ENCODE measurements at places on chromosomes 1 and 21. TPM values are rescaled to one million over a fixed set of nuclear protein-coding genes. Genes with fewer than 3 reads are reported as not detected.

DNA sequence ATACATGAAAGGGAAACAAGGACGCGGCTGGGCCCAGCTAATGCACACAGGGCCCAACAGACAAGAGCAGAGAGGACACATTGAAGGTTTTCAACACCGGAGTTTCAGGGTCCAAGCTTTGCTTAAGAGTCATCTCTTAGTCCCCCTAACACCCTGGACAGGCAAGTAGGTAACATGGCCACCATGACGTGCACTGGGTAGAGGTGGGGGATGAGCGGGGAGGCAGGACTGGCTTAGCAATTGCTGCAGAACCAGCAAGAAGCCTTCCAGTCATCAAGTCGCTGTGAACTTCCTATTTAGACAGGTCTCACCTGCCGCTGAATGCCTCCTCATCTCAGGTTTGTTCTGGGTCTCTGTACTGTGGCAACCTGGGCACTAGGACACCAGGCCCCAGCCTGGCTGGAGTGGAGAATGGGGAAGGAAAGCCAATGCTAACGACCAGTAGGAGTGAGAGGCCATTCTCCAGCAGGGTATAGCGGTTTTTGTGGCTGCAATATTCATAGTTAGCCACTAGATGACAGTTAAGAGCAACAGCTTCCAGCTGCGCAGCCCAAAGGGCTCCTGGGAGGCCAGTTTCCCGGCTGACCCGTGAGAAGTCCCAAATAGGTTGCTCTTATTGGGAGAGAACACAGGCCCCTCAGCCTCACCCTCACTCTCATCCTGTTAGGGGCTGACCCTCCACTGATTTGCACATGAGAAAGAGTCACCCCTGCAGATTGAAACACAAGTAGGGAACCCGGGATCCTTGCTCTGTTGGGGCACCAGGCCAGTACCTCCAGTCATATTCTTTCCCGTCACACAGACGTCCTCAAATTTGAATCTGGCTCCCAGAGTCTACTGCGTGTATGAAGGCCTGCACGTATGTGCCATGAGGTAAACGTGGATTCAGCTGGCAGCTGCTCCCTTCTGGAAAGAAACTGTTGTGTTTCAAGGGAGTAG, 6.0 kb upstream of the PIGC start:
- DNase-seq = peak; percentile 68

DNA sequence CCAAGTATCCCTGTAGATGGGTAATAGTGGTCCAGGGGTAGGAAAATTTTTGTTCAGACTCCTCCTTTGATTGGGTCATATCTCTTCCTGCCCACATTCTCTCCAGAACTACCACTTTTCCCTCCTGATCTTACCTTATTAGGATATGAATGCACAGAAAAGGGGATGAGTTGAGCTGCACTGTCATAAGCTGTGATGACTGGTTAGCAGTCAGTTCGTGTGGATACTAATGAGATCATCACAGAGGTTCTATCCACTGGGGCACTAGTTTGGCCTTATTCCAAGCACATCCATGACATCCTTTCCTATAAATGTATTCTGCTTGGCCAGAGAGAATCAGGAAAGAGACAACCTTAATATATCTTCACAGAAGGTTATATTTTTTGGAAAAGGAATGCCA, 22.1 kb upstream of the TBX15 start:
- peak; percentile 30 for DNase-seq

GRCh38 chr1:239872626-239873025, 219.1 kb upstream of the FMN2 start:
- DNase-seq = no peak

DNA sequence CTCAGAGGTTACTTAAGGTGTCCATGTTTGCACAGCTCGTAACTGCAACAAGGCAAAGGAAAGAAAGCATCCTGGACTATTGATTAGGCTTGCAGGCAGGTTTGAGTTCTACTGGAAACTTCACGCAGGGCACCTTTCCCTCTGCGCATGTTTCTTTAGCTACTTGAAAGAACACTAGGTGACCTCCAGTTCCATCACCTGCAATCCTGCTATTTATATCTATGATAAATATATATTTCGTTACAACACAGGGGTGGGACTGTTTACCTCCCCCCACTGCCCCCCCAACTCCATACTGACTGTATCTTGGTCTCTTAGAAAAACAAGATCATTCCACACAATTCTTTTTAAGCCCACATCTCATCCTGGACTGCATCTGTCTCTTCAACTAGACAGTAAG, 12.1 kb downstream of the SSBP3 start:
- no peak for DNase-seq

DNA sequence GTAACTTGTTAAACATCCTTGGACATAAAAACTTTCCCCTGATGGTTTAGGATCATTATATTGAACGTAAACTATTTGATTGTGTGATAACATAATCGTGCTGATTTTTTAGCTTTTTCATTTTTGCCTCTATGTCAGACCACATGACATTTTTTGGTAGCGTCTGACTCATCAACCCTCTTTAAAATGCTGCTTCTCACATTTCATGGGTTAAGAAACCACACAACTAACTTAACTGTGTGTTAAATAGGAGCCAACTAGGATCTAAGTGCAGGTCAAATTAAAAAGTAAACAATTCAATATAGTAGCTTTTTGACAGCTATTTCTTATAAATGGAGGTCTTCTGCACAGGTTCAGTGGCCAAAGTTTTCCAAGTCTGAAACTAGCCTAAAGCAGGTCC, 9.8 kb downstream of the BTG3 start:
- DNase-seq = peak; percentile 49

DNA sequence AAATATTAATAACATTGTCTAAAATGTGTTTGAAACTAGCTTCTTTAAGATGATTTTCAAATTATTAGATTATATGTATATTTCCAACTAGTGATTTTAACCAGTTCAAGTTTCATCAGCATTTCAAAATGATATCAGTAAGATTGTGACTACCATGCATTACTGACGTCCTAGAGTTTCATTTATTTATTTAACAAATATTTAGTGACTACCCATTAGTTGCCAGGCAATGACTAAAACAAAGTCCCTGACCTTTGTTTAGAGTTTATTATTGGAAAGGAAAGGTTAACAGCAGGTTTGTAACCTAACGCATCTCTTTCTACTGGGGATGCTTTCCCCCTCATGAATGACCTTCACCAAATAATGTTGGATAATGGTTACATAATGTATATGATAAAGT, 7.6 kb upstream of the C4BPB start:
- no peak for DNase-seq

GRCh38 chr1:11934302-11935056, at the start of gene PLOD1:
Gene PLOD1, plus strand, starts transcription at chr1:11934717. Its CDS starts 63 bp downstream, at chr1:11934780.
- peak; percentile 90 for DNase-seq

DNA sequence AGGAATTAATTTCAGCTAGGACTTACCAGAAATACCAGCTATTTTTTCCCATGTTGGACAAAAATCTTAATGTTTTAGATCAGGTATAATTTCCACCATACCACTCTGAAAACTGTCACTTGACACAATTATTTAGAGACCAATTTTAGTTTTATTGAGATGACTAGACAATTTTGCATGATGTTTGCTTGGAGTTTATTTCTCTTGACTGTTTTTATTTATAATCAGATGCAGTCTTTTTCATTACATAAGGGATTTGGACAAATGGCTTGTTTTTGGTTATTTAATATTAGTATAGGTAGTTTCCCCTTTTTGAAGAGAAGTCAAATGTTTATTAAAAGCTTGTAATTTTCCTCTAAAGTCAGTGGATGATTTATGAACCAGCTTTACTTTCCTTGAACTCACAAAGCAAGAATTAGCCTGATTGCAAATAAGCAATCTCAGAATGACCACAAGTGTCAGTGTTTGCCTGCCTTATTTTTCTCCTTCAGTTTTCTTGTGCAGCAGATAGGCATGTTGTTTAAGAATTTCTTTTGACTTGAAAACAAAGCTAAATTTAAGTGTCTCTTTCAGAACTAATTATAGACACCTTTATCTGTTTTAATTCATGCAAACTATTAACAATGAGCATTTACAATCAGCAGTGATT, 3.8 kb upstream of the B3GALT2 start:
- no peak for DNase-seq

GRCh38 chr1:236425031-236425663, 31.1 kb downstream of the EDARADD start:
- no peak for DNase-seq

DNA sequence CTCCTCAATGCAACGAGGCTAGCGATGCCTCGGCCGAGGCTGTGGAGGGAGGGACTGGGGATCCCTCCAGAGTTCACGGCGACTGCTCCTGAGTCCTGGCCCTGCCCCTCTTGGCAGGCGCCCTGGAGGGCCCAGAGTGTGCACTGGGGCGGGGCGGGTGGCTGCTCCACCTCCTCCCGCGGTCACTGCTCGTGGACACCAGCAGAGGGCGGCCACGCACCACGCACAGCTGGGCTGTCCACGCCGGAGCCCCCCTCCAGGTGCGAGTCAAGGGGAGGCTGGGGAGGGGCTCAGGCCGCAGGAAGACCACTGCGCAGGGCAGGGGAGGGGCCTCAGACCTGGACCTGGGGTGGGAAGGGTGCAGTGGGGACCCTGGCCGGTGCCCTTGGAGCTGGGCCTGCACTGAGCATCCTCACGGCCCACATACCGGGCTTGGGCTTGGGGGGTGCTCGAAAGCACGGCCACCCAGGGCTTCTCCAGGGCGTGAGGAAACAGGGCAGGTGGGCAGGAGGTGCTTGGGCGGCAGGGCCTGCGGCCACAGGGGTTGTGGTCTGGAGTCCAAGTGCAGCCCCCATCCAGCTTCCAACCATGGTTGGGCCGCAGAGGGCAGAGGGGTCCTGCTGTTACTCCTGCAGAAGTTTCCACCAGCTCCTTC, 20.6 kb upstream of the TTC34 start:
- DNase-seq = peak; percentile 41

DNA sequence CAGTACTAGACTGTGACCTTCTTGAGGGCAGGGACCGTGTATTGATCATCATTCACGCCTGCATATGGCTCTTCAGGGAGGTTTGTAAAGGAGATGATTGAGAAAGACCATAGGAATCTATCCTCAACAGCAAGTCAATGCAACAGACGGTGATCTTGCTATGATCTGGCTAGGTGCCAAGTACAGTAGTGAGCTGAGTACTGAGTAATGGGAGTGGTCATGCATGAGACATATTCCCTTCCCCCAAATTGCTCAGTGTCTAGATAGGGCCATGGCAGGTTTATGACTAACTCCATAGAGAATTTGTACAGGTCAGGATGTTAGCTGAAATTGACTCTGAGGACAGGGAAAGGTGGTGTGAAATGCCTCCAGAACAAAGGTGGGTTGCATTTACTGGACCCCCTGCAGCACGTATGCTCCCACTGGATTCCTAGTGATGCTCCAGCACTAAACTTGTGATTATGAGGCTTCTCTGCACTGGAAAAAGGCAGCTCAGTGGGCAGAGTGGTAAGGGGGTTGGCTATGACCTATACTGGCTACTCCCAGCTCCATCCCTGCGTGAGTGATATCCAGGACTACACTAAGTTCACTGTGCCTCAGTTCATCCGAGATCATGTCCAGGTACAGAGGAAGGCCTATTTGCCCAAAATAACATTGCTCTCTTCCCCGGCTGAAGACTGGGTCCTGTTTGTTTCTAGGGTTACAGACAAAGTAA, 37.2 kb downstream of the KCNJ6 start:
- DNase-seq = peak; percentile 90

GRCh38 chr1:174209347-174210187, 50.2 kb downstream of the RABGAP1L start:
- DNase-seq = no peak

GRCh38 chr21:25334046-25334730, 273.1 kb downstream of the MRPL39 start:
- DNase-seq = no peak

DNA sequence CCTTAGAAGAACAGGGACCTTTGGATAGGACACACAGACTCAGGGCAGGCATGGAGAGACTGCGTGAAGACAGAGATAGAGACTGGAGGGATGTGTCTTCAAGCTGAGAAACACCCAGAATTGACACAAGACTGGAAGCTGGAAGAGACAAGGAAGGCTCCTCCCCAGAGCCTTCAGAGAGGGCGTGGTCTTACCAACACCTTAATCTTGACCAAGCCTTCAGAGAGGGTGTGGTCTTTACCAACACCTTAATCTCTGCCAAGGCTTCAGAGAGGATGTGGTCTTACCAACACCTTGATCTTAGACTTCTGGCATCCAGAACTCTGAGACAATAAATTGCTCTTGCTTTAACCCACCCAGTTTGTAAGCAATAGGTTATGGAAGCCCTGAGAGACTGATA, 481.4 kb upstream of the VAMP3 start:
- no peak for DNase-seq

DNA sequence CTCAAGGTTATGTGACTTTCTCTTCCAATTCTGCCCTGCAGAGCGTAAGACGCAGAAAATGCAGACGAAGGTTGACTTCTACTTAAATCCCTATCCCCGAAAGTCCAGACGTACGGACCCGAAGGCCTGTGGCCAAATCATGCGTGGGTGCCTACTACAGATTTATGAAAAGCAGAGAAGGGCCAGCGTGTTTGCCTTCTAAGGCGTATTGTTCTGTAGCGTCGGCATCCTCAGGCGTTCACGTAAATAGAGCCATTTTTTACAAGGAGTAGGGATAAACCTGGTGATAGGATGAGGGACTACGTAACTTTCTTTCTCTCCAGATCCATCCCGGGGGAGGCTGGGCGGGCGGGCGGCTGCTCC, 222 bp upstream of the GIPC2 start:
- DNase-seq = no peak

GRCh38 chr1:17765444-17766411, 10.6 kb downstream of the ACTL8 start:
- DNase-seq = peak; percentile 95

- no peak for DNase-seq
Measured at GRCh38 chr1:88029142-88029541, 654.9 kb upstream of the PKN2 start.

- no peak for DNase-seq
Measured at GRCh38 chr1:58597996-58598395, 20.9 kb upstream of the TACSTD2 start.

- no peak for DNase-seq
Measured at GRCh38 chr21:45179568-45180245, 105.3 kb downstream of the ADARB1 start.

DNA sequence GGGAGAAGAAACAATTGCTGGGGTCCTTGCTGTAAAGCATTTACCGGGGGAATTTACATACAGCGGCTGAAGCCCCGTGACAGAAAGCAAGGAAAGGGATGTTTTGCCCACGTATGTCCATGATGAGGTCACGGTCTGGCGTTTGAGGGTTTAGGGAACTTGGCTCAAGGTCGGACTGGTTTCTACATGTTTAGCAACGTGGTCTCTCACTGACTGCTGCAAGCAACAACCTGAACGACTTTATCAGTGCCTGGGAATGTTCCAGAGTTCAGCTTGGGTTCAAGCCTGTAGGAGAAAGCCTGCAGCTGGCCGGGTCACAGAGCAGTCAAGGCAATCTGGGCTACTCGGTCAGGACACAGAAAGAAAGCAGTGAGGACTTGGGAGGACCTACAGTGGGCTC, 323.3 kb downstream of the AJAP1 start:
- DNase-seq = no peak

Gene KIF2C
- 117 TPM for total RNA-seq

Gene AADACL3
- not detected for total RNA-seq

Gene PEX14
- total RNA-seq = 22.6 TPM

Gene FASLG
- not detected for total RNA-seq

Gene ALG14
- total RNA-seq = 3.1 TPM

Gene CLIC4
- total RNA-seq = 226 TPM

Gene AMPD2
- 135 TPM for total RNA-seq
